ENCODE measurements at places on chromosomes 12 and 14. TPM values are rescaled to one million over a fixed set of nuclear protein-coding genes. Genes with fewer than 3 reads are reported as not detected.
A peak's percentile ranks its signal among the peaks of the same experiment; 100 is the strongest.

DNA sequence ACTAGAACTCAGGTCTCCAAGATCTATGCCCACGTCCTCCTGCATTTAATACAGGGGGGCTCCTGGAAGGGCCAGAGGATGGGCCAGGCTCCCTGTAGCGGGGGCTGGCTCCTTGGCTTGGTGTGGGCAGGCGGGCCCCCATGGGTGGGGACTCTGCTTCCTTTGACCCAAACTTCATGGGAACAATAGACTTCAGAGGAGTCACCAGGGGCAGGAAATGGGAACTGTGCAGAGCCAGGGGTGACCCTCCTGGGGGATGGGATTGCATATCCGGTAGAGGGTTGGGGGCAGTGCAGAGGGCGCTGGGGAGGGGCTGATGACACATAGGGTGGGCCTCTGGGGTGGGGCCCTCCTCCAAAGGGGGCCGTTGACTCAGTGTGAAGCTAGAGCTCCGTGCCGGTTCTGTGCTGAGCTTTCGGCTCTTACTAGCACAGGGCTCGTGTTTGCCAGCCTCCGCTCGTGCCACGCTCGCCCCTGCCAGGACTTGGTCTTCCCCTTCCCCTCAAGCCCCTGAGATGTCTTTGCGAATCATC, 4.6 kb downstream of the TEAD4 start:
- H3K27me3 ChIP-seq = no peaks in the 10 kb centered on the region
- H3K36me3 ChIP-seq = peaks cover 45% of the 10 kb centered on the region
- no peak overlapping the region for H3K27ac ChIP-seq
- DNase-seq = no peak

- no peaks in the 10 kb centered on the region for H3K27me3 ChIP-seq
- no peak for DNase-seq
- H3K4me3 ChIP-seq = peak overlapping the region; percentile 74
- peaks cover 24% of the 10 kb centered on the region for H3K4me1 ChIP-seq
Measured at GRCh38 chr12:118356809-118357256, 15.9 kb downstream of the TAOK3 start.

DNA sequence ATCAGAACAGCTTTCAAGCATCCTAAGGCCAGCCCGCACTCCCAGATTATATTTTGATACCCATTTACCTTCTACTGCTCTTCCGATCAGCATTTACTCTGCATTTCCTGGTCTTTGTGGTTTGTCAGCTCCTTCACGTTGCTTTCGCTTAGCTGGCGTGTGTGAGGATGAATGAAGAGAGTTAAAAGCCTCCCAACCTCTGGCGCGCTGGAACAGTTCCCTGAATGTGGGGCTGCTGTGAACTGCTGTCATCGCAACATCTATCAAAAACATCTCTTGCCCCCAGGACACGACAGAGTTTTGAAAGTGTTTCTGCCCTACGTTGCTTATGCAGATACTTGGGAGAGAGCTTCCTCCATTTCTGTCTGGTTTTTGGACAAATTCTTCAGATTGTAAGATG, 129.2 kb downstream of the KCNA5 start:
- DNase-seq = no peak
- peaks cover 32% of the 10 kb centered on the region for H3K27me3 ChIP-seq
- H3K27ac ChIP-seq = no peak overlapping the region
- no peaks in the 10 kb centered on the region for H3K4me1 ChIP-seq
- H3K36me3 ChIP-seq = no peaks in the 10 kb centered on the region

DNA sequence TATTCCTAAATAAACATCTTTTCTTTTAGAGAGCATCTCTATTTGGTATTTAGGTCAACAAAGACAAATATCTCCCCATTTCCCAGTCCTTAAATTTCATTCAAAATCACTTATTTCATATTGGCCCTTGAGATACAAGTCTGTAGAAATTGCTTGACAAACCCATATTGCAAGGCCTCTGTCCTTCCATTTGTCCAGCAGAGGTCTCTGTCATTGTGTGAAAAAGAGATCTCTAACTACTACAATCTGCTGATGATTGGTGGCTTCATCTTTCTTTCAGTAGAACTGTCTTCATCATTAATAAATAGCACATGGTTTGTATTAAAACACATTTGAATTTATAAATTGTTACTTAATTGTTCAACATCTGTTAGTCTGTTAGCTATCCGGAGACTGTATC, 252.6 kb downstream of the ACSS3 start:
- H3K4me3 ChIP-seq = no peak overlapping the region
- H3K4me1 ChIP-seq = no peaks in the 10 kb centered on the region
- no peak overlapping the region for H3K27ac ChIP-seq
- no peaks in the 10 kb centered on the region for H3K36me3 ChIP-seq
- H3K27me3 ChIP-seq = no peaks in the 10 kb centered on the region

DNA sequence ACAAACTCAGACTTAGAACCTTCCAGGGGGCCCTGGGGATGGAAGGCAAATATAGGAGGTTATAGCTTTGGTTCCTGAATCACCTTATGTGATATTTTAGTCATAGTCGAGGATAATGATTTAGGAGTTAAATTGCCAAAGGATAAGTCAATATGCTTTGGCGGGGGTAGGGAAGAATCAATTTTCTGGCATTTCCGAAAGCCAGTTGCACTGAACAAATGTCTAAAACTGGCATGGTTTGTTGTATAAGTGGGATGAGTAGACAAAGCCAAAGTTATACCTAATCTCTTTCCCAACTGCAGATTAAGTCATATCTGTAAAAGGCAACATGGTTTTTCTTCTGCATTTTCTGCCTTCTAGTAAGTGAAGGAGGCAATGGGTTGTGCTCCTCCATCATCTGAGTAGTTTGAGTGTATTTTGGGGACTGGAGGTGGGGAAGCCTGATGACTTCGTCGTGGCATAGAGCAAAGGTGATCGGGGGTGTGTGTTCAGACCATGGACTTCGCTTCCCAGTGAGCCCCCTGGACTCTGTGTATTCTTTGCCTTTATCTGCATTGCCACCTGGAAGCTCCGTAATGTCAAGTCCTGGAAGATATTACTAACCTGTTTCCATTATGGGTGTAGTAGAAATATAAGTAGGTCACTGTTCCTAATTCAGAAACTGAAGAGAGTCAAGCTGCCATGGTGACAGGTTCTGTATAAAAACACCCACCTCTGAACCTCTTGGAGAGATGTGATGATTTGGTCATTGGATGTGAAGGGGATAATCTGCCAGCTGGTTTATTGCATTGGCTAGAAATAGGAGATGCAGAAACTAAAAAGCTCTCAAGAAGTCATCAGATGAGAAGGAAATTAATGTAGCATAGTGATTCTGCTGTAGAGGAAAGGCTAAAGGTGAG, 24.5 kb downstream of the PPFIBP1 start:
- peak overlapping the region; percentile 22 for H3K4me3 ChIP-seq
- H3K36me3 ChIP-seq = peaks cover 15% of the 10 kb centered on the region
- DNase-seq = no peak
- peaks cover 56% of the 10 kb centered on the region for H3K4me1 ChIP-seq

GRCh38 chr12:53964315-53964713, 8.6 kb upstream of the HOXC11 start:
- H3K27ac ChIP-seq = no peak overlapping the region
- no peaks in the 10 kb centered on the region for H3K36me3 ChIP-seq
- DNase-seq = no peak
- H3K27me3 ChIP-seq = peaks cover 86% of the 10 kb centered on the region

DNA sequence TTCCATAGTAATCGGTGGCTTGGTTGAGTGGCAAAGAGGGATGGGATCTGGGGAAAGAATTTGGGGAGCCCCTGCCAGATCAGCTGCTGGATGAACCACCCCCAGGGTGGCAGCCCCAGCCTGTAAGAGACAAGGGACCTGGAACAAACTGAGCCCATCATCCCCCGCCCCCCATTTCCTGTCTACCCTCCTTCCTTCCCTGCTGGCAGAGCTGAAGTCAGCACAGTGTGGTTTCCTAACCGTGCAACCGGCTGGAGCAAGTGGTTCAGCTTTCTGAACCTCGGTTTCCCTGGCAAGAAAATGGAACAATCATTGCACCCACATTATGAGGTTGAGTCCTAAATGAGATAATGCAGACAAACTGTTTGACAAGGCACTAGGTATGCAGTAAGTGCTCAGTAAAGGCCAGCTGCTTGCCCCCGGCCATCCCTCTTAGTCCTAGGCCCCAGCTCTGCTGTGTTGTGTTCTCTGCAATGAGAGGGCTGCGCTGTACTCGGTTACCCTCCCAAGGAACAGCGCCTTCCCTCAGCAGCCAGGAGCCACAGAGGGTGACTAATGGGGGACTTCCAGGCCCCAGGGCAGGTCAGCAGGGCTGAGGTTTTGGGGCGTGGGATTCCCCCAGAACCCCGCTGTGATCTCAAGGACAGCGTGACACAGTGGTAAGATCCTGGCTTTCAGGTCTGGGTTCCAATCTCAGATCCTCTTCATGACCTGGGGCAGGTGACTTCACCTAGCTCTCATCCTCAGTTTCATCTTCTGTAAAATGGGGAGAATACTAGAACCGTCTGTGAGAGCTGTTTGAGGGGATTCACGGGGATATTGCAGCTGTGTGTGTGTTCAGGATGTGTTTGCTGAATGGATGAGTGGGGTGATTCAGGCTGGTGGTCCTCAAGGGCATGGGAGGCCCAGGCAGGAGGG, 16.5 kb downstream of the SELPLG start:
- DNase-seq = no peak
- H3K36me3 ChIP-seq = peaks cover 3% of the 10 kb centered on the region
- peaks cover 22% of the 10 kb centered on the region for H3K4me1 ChIP-seq
- peaks cover 12% of the 10 kb centered on the region for H3K27me3 ChIP-seq
- H3K4me3 ChIP-seq = no peak overlapping the region
- H3K27ac ChIP-seq = no peak overlapping the region

DNA sequence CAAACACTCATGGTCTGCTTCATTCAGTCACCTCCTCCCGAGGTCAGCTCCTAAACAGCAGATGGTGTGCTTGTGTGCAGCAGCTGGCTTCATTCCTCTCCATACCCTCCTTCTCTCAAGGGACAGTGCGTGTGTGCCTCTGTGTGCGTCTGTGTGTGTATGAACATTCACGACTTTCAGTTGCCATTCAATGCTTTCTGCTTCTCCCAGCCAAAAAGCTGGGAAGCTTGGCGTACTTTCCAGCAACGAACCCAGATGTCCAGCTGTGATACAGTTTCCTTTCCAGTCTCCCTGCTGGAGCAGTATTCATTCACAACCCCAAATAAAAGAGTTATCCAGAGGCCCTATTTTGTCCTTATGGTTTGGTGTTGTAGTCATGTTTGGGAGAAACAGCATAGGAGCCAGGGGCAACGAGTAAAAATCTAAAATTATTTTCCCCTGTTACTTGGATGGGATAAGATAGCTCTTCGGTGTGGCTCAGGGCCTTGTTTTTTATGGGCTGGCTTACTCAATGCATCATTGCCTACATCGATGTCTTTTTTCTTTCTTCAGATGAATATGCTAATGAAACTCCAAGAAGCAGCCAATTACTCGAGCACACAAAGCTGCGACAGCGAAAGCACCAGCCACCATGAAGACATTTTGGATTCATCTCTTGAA, 379.3 kb downstream of the NAV3 start:
- no peak for DNase-seq
- no peaks in the 10 kb centered on the region for H3K27me3 ChIP-seq
- no peaks in the 10 kb centered on the region for H3K4me1 ChIP-seq

DNA sequence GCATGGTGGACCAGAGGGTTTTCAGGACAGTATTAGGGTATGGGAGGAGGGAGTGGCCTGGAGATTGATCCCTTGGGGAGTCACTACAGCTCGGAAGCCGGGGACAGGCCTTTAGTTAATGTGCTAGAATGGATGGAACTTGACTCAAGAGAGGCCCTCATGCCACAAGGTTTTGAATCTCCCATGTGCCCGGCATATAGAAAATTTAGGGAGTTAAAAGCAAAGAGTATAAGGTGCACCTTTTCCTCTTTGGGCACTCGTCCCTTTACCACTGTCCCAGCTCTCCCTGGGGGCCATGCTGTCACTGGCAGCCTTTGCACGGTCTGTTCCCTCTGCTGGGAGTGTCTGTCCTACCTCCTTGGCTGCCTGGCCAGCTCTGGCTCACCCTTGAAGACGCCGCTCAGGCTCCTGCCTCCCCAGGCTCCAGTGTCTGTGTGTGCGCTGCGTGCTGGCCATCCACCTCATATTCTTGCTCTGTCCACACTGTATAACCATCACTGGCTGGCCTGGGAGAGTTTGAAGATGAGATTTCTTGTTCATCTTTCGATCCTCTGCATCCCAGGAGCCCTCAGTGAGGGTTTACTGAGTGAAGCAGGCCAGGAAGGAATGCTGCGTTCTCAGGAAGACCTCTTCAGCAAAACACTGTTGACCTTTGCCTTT, 161.3 kb downstream of the ZFP36L1 start:
- peaks cover 9% of the 10 kb centered on the region for H3K4me1 ChIP-seq
- H3K36me3 ChIP-seq = peaks cover 12% of the 10 kb centered on the region
- H3K4me3 ChIP-seq = no peak overlapping the region
- H3K27me3 ChIP-seq = no peaks in the 10 kb centered on the region

DNA sequence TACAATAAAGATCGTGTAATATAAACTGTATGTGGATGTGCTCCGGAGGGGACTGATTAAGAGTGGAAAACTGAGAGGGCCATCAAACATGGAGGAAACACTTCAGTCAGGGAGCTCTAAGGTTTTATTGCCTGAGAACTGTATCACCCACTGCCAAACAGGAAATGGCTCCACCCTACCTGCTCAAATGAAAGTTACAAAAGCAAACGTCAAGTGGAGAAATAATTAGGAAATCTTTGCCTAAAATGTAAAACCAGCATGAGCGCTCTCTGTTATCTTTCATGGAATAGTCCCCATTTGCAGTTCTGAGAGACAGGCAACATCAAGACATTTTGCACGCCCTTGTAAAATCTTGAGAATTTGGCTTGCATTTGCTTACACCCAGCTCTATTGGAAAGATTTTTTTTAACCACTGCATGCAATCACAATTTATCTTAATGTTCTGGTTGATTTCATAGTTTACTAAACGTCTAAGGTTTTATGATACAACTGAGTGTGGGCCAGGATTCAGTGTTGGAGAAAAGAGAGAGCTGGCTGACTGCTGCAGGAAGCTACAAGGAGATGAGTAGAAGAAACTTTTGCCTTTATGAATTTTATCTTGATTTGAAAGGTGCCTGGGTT, 344.0 kb upstream of the PRICKLE1 start:
- DNase-seq = no peak
- no peak overlapping the region for H3K27ac ChIP-seq
- H3K27me3 ChIP-seq = no peaks in the 10 kb centered on the region
- H3K4me1 ChIP-seq = no peaks in the 10 kb centered on the region
- no peaks in the 10 kb centered on the region for H3K36me3 ChIP-seq

DNA sequence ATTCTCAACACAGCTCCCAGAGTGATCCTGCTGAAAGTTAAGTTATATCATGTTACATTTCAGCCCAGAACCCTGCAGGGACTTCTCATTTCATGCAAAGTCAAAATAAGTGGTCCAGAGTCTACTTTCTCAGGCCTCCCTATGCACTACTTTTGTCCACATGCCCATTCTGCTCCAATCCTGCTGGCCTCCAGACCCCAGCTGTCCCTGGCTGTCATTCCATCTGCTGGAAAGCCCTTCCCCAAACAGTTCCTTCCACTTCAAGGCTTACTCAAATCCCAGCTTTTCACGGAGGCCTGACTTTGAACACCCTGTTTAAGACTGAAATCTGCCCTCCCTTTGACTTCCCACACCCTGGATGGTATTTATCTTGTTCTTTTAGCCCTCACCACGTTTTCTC, 109.8 kb upstream of the DNM1L start:
- H3K36me3 ChIP-seq = peaks cover 15% of the 10 kb centered on the region
- peaks cover 49% of the 10 kb centered on the region for H3K4me1 ChIP-seq
- peak overlapping the region; percentile 77 for H3K27ac ChIP-seq
- H3K27me3 ChIP-seq = no peaks in the 10 kb centered on the region

- H3K36me3 ChIP-seq = no peaks in the 10 kb centered on the region
- no peaks in the 10 kb centered on the region for H3K27me3 ChIP-seq
- no peak overlapping the region for H3K4me3 ChIP-seq
- H3K27ac ChIP-seq = no peak overlapping the region
- no peaks in the 10 kb centered on the region for H3K4me1 ChIP-seq
- DNase-seq = no peak
Measured at GRCh38 chr14:92185559-92185958, 63.8 kb downstream of the CPSF2 start.

NTF3 gene
- total RNA-seq = not detected

PIP4K2C gene
- total RNA-seq = 66.3 TPM

All from Calu3 (cell line).